Upper lobe of left lung (tissue), 6 donors: ENCODE measurements at places on chromosomes 12 and 14. TPM values are rescaled to one million over a fixed set of nuclear protein-coding genes. Genes with fewer than 3 reads are reported as not detected.

- DNase-seq, result no peak
Observed at GRCh38 chr14:21780429-21781084, 106.9 kb upstream of the OR4E1 start.

DNA sequence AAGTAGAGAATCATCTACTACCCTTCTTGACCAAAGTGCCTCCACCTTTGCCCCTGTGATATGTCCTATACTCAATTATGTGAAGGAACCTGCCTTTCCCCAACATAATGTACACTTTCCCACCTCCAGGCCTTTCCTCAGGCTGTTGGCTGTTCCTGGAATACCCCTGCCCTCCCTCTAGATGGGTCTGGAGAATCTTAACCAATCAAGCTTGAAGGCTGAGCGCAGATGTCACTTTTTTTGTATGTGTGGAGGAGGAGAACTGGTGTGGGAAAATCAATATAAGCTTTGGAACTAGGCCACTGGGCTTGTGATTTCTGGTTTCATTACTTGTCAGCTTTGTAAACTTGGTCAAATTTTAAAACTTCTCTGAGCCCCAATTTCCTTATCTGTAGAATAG, 4.7 kb downstream of the BMAL2 start:
- no peak for DNase-seq

DNA sequence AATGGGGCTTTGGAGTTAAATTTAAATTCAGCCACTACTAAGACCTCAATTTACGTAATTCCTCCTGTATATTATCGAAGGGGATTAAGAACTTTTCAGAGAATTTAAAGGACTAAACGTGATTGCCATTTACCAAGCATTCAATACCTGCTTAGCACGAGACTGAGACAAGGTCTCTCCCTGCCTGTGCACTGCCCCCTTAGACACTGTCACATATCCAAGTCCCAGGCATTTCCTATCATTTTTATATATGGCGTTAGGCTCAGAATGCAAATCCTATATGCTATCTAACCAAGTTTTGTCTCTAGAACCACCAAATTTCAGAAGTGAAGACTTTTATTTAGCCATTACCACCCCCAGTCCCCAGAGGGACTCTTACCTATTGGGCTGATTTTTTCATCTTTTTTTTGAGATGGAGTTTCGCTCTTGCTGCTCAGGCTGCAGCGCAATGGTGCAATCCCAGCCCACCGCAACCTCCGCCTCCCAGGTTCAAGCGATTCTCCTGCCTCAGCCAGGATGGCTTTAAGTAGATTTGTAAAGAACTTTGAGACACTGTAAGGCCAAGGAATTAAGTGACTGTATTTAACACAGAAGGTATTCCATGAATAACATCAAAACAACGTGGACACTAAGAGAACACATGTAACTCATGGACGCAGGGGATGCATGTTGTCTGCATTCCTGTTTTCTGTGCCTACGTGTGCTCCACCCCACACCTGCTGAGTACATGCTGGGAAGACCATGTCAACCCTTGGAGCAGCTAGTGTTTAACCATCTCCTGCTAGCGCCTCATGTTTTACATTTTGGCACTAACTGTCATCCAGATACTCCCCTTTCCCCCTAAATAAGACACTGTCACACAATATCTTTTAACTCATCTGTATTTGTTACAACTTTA, 6.4 kb downstream of the HSP90AA1 start:
- no peak for DNase-seq

Gene ALX1
- not detected for total RNA-seq

Gene ABHD12B
- 7.6 TPM for total RNA-seq
